Thyroid gland (tissue), 4 donors: ENCODE measurements at places on chromosomes 3 and 15. TPM values are rescaled to one million over a fixed set of nuclear protein-coding genes. Genes with fewer than 3 reads are reported as not detected.

DNA sequence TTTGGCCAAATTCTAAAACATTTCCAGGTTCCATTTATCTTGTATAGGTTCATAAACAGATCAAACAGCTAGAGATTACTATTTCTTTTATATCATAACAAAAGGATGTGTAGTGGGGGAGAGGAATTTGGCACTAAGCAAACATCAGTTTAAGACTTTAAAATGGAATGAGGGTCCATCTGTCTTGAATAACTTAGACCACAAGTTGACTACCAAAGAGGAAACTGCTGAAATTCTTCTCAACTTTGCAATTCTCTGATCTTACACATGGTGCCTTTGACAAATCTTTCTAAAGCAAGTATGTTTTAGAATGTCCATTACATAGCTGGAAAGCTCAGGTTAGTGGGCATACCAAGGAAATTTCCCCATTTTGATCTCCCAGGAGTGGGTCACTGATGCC, 140.5 kb upstream of the ADAMTS9 start:
- no peak overlapping the region for H3K27ac ChIP-seq
- H3K4me1 ChIP-seq, result peaks cover 32% of the 10 kb centered on the region
- H3K36me3 ChIP-seq, result no peaks in the 10 kb centered on the region
- H3K4me3 ChIP-seq, result no peak overlapping the region
- no peaks in the 10 kb centered on the region for H3K27me3 ChIP-seq

ITIH1 gene
- total RNA-seq, result not detected

DNA sequence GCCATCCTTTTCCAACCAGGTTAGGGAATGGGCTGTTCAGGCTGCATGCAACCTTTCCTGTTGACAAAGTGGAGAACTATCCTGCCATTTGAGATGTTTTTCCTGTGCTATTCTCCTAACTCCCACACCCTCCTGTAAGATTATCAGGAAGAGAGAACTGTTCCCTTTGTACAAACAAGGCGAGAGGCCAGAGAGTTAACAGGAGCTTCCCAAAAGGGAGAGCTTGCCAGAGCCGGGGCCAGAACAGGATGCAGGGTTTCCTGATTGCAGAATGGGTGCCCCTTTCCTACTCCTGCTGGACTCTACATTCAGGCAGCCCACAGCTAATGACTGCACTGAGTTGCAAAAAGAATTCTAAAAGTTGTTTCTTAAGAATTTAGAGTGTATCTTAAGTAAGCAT, 17.1 kb downstream of the PML start:
- H3K36me3 ChIP-seq, result peaks cover 5% of the 10 kb centered on the region
- no peaks in the 10 kb centered on the region for H3K27me3 ChIP-seq
- H3K4me1 ChIP-seq, result peaks cover 40% of the 10 kb centered on the region
- no peak overlapping the region for H3K4me3 ChIP-seq
- H3K27ac ChIP-seq, result peak overlapping the region; percentile 61

EPHA3 gene
- total RNA-seq, result 41.6 TPM

GPR15 gene
- not detected for total RNA-seq

GRCh38 chr15:80031841-80032240, 27.6 kb upstream of the ZFAND6 start:
- H3K4me1 ChIP-seq, result peaks cover 7% of the 10 kb centered on the region
- H3K36me3 ChIP-seq, result no peaks in the 10 kb centered on the region
- H3K27ac ChIP-seq, result no peak overlapping the region

GRCh38 chr3:61829722-61830350, 268.5 kb downstream of the PTPRG start:
- no peaks in the 10 kb centered on the region for H3K27me3 ChIP-seq
- H3K4me3 ChIP-seq, result no peak overlapping the region
- no peak for DNase-seq
- H3K4me1 ChIP-seq, result peaks cover 25% of the 10 kb centered on the region
- no peaks in the 10 kb centered on the region for H3K36me3 ChIP-seq

GPR160 gene
- total RNA-seq, result 10.5 TPM

GXYLT2 gene
- total RNA-seq, result 19.7 TPM

DNA sequence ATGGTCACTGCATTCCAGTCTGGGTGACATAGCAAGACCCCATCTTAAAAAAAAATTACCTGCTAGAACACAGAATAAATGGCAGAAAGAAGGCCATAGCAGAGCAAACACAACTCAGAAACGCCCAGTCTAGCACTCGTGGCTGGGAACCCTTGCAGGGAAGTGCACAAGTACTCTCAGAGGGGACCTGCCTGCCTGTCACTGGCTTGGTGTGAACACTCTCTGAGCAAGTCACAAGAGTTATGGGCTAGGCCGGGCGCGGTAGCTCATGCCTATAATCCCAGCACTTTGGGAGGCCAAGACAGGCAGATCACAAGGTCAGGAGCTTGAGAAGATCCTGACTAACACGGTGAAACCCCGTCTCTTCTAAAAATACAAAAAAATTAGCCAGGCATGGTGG, 17.2 kb downstream of the SFMBT1 start:
- H3K36me3 ChIP-seq, result no peaks in the 10 kb centered on the region
- no peak overlapping the region for H3K4me3 ChIP-seq
- DNase-seq, result no peak
- no peaks in the 10 kb centered on the region for H3K27me3 ChIP-seq

GOLGA6B gene
- not detected for total RNA-seq

SCG5 gene
- total RNA-seq, result 10.4 TPM

ARGFX gene
- total RNA-seq, result not detected

GRCh38 chr3:187186801-187187421, 10.4 kb upstream of the RTP1 start:
- peak overlapping the region; percentile 44 for H3K27ac ChIP-seq
- no peaks in the 10 kb centered on the region for H3K27me3 ChIP-seq
- no peaks in the 10 kb centered on the region for H3K36me3 ChIP-seq
- H3K4me1 ChIP-seq, result no peaks in the 10 kb centered on the region
- no peak overlapping the region for H3K4me3 ChIP-seq

- no peaks in the 10 kb centered on the region for H3K27me3 ChIP-seq
- no peak overlapping the region for H3K27ac ChIP-seq
- H3K4me3 ChIP-seq, result no peak overlapping the region
- no peak for DNase-seq
- H3K36me3 ChIP-seq, result no peaks in the 10 kb centered on the region
- no peaks in the 10 kb centered on the region for H3K4me1 ChIP-seq
Measured at GRCh38 chr15:27260523-27260922, 289.5 kb downstream of the GABRG3 start.

RPL39L gene
- total RNA-seq, result 6.0 TPM

GRCh38 chr3:98026425-98027084, 8.6 kb downstream of the GABRR3 start:
- H3K4me1 ChIP-seq, result peaks cover 6% of the 10 kb centered on the region
- no peak for DNase-seq
- H3K4me3 ChIP-seq, result no peak overlapping the region

DNA sequence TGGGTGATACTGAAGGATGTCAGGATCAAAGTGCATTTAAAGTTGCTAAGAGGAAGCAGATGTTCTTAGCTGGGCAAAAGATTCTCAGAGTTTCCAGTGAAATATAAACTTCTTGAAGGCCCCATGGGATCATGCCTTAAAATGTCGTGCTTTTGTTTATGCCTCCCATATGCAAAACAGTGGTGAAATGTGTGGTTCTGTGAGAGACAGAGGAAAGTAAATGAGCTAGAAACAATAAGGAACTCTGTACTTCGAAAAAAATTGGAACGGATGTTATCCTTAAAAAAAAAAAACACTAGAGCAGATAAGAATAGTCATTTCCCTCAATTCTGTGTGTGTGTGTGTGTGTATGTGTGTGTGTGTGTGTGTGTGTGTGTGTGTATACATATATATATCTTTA, 497.0 kb upstream of the TBL1XR1 start:
- DNase-seq, result no peak
- no peak overlapping the region for H3K27ac ChIP-seq
- no peaks in the 10 kb centered on the region for H3K36me3 ChIP-seq

DNA sequence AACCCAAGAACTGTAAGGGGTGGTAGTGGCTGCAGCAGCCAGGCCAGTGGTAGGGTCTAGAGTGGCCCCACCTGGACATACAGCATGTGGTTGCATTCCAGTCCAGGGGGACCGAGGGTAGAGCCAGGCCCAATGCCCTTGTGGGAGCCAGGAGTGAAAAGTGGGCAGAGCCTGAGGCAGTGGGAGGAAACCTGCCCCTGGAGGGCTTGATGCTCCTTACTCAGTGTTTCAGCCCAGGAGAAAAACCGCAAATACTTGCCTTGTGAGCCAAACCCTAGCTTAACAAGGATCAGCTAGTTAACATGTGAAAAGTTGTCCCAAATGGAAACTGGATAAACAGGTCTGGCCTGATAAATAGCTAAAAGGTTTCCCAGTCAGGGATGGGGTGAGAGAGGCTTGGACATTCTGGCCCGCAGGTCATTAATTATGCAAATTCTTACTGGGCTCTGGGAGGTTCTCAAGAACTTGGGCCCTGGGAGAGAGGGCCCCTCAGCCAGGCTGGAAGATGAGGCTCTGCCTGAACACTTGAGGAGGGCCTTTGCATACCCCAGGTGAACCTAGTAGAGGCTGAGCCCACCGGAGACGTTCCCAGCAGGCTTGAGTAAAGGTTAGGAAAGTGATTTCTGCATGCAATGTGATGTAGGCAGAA, 222.1 kb downstream of the THSD4 start:
- no peaks in the 10 kb centered on the region for H3K27me3 ChIP-seq
- peak; percentile 51 for DNase-seq

DNA sequence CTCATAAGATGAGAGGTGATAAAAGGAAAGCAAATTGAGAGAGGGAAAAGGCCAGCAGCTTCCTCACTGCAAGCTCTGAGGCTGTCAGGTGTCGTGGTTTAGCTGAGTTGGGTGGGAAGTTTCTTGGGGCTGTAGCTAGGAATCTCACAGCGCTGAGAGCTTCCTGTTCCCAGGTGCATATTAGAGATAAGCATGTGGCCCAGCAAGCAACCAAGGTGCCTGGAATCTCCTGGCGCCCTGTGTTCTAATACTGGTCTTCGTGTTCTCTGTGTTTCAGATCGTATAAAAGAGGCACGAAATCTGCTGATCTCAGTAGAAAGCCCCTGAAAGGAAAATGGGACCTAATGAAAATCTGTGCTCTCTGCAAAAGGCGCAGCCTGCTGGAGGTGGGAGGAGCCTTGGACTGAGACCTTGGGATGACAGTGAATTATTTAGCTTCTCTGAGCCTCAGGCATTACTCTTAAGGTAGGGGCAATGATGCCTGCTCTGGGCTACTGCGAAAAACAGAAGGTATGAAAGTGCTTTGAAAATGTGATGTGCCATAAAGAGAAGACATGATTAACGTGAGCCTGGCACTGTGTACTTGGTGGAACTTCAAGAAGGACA, 499.9 kb downstream of the TBL1XR1 start:
- no peak overlapping the region for H3K27ac ChIP-seq
- no peaks in the 10 kb centered on the region for H3K4me1 ChIP-seq
- H3K36me3 ChIP-seq, result no peaks in the 10 kb centered on the region

- no peaks in the 10 kb centered on the region for H3K4me1 ChIP-seq
- no peaks in the 10 kb centered on the region for H3K36me3 ChIP-seq
- H3K27me3 ChIP-seq, result no peaks in the 10 kb centered on the region
- no peak overlapping the region for H3K4me3 ChIP-seq
- H3K27ac ChIP-seq, result no peak overlapping the region
- DNase-seq, result no peak
Measured at GRCh38 chr3:182058488-182058887, 346.8 kb downstream of the SOX2 start.

NLGN1 gene
- total RNA-seq, result 2.4 TPM

GRCh38 chr3:157418104-157418503, 18.5 kb upstream of the PTX3 start:
- no peak overlapping the region for H3K4me3 ChIP-seq
- H3K27me3 ChIP-seq, result no peaks in the 10 kb centered on the region
- H3K27ac ChIP-seq, result no peak overlapping the region
- H3K4me1 ChIP-seq, result no peaks in the 10 kb centered on the region

DNA sequence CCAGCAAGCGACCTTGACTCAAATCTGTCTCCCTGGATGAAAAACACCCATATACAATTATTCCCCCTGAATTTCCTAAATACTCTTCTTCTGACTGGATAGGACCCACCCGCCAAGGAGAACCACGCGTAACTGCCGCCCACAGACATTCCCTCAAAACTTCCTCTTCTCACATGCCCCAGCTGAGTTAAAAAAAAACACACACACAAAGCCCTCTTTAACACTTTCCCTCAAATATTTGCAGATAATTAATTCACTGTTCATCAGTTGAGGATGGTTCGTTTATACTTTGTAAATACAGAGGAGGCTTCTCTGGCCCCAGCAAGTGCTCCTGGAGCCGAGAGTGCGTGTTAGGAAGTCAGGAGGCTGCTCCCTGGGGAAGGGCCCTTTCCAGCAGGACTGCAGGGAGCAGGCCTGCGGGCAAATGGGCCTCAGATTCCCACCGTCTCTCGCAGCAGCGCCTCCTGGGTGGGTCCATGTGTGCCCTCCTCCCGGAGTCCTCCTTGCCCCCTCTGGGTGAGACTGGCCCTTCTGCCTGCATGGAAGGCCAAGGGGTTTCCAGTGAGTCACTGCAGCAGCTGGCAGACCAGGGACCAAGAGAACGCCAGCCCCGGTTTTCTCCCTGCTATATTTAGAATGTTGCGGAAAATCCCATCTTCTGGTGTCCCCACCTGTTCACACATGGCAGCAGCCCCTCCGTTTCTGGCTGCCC, 46.8 kb downstream of the MGLL start:
- H3K27me3 ChIP-seq, result no peaks in the 10 kb centered on the region
- peak overlapping the region; percentile 29 for H3K27ac ChIP-seq
- no peaks in the 10 kb centered on the region for H3K4me1 ChIP-seq
- no peak overlapping the region for H3K4me3 ChIP-seq
- no peaks in the 10 kb centered on the region for H3K36me3 ChIP-seq

CSNK1G1 gene
- 19.1 TPM for total RNA-seq

DNA sequence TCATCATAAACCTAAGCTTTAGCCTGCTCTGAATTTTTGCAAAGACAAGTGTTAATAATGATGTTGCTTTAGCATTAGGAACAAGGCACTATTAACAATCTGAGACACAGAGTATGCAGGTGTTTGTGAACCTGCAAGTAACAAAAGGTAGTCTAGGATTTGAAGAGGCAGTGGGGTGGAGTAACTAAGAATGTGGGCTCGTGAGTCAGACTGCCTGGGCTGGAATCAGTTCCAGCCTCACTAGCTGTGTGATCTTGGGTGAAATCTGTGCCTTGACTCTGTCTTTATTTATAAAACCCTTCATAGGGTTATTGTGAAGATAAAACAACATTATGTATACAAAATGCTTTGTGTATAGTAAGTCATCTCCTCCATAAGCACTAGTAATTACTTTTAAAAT, 610.6 kb upstream of the CFAP20DC start:
- DNase-seq, result peak; percentile 17

GRCh38 chr3:14346642-14347041, 55.8 kb upstream of the SLC6A6 start:
- H3K27me3 ChIP-seq, result no peaks in the 10 kb centered on the region
- H3K36me3 ChIP-seq, result no peaks in the 10 kb centered on the region
- no peaks in the 10 kb centered on the region for H3K4me1 ChIP-seq

C3orf20 gene
- total RNA-seq, result not detected

GRCh38 chr3:49161197-49161596, 4.9 kb downstream of the CCDC71 start:
- H3K27me3 ChIP-seq, result no peaks in the 10 kb centered on the region
- no peak for DNase-seq
- no peak overlapping the region for H3K4me3 ChIP-seq
- H3K27ac ChIP-seq, result no peak overlapping the region
- H3K36me3 ChIP-seq, result peaks cover 12% of the 10 kb centered on the region

- DNase-seq, result no peak
- no peak overlapping the region for H3K27ac ChIP-seq
- H3K4me3 ChIP-seq, result no peak overlapping the region
- H3K4me1 ChIP-seq, result no peaks in the 10 kb centered on the region
Measured at GRCh38 chr15:69973102-69973714, 124.5 kb downstream of the TLE3 start.
